Mesothelial cell of epicardium (in vitro differentiated cells): ENCODE measurements at places on chromosomes 11 and 22.

- peak; percentile 61 for DNase-seq
Observed at GRCh38 chr22:33438273-33438672, 380.1 kb upstream of the SYN3 start.

- DNase-seq, result no peak
Observed at GRCh38 chr22:37163575-37164504, 14.1 kb upstream of the IL2RB start.

DNA sequence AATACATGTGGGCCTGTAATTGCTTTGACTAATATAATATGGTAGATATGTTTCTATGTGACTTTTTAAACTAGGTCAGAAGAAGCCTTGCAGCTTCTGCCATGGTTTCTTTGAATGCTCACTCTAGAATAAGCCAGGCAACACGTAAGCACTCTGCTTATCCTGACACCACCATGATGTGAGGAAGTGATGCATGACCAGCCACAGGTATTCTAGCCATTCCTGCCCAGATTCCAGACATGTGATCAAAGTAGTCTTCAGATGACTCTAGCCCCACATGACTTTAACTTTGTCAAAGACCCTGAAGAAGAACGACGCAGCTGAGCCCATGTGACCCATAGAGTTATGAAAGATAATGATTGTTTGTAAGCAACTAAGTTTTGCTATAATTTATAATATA, 276.1 kb upstream of the NCAM1 start:
- DNase-seq, result no peak

DNA sequence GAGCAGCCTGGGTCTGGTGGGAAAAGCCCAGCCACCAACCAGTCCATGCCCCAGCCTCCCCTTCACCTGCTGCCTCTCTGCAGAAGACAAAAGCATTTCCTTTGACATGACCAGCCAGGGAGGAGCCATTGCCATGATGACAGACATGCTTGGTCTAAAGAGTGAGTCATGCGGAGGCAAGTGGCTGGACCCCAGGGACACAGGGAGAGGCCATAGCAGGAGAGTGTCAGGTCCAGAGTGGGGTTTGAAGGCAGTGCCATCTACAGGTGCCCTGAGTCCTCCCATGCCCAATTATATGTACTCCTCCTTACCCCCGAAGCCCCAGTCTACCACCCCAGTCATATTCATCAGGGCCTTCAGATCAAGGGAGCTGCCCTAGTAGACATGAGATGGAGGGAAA, 67.4 kb downstream of the SCN3B start:
- DNase-seq, result no peak

- no peak for DNase-seq
Observed at GRCh38 chr22:47623066-47623762, 860.8 kb downstream of the TBC1D22A start.

GRCh38 chr11:123052901-123053721, 8.8 kb downstream of the HSPA8 start:
- DNase-seq, result no peak

DNA sequence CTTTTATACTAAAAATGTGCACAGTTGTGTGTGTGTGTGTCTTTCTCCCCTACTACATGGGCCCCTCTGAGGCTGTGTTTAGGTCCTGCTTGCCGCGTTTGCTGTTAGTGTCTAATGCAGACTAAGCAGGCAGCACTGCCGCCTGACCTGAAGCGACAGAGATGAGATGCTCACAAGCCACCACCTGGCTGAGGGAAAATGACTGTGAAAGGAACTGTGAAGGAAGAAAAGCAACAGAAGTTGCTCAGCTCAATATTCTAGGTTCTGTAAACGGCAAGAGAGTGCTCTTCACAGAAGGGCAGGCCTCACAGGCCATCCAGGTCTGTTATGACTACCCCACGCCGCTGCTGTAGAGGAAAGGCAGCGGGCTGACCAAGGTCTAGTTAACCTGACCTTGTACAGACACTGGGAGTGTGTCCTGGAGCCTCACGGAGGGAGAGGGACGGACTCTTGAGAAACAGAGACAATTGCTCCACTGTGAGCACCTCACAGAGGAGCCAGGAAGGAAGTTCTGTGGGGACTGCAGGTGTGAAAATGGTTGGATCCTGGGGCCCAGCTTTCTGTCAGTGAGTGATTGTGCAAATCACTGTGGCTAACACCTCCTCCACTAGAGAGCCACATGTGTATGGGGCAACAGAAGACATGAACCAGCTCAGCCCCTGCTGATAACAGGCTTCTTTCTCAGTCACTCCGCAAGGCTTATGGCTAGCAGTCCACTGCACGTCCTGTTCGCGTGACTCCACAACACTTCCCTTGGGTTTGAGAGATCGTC, 31.3 kb upstream of the YPEL1 start:
- DNase-seq, result no peak

- no peak for DNase-seq
Observed at GRCh38 chr11:121385688-121386087, 66.4 kb upstream of the SORL1 start.

GRCh38 chr22:45527456-45527855, 24.8 kb downstream of the FBLN1 start:
- DNase-seq, result no peak

- DNase-seq, result no peak
Observed at GRCh38 chr11:23423104-23423503, 562.8 kb upstream of the CCDC179 start.

- no peak for DNase-seq
Observed at GRCh38 chr11:67054836-67055523, 1.7 kb upstream of the RHOD start.

DNA sequence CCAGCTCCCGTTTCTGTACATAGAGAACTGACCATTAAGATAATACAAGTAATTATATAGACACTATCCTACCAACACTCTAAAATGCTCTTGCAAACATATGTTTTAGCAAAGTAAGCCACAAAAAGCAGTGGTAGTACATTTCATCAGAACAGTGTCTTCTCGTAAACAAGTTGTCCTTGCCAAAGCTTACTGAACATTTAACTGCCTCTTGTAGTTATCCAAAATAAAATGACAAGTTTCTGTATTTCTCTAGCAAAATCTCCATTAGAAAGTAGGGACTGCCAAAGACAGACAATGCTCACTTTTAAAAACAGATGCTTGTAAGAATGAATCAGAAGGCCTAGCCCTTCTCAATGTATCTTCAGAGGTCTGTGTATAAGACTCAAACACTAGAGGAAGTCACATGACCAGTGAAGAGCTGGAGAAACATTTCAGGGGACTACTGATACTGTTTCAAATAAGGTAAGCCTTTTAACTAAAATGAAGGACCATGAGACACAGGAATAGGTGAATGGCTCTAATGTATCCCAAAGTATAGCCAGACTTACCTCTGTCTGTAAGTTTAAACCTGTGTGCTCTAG, 7.8 kb upstream of the ZC3H12C start:
- no peak for DNase-seq

DNA sequence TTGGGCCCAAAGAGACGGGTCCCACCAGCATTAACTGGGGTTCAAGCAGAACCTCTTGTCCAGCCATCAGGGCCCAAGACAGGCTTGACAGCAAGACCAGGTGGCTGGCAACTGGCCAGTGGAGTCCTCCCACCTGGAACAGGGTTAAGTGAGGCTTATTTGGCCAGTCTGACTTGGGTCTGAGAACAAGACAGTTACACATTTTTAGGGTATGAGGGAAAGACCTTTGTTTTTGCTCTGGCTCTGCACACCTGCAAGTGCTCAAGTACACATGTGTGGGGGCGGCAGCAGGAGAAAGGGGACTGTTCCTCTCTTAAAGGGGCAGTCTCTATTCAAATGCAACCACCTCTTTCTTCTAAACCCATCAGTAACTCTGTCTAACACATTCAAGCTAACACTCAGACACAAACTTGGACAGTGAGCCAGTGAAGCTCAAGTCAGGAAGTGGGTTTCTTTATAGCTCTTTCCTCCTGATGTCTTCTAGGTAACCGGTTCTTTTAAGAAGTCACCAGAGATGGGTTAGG, 116.2 kb downstream of the ETS1 start:
- DNase-seq, result no peak

- DNase-seq, result no peak
Observed at GRCh38 chr22:49827853-49828598, at the start of gene BRD1. Gene BRD1 (minus strand): TSS chr22:49827873. CDS start chr22:49824317, 3,556 bp downstream.

GRCh38 chr22:45897736-45898135, 79.2 kb downstream of the WNT7B start:
- no peak for DNase-seq

DNA sequence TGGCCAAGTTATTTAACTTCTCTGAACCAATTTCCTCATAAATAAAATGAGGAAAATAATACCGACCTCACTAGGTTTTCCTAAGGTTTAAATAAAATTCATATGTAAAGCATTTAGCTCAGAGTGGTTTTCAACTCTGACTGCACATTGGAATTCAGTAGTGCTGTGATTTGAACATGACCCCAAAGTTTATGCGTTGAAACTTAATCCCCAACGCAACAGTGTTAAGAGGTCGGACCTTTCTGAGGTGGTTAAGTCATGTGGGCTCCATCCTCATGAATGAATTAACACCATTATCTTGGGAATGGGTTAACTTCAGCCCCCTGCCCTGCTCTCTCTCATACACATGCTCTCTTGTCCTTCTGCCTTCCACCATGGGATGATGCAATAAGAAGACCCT, 322.2 kb downstream of the AASDHPPT start:
- DNase-seq, result no peak

- no peak for DNase-seq
Observed at GRCh38 chr11:23257556-23257955, 397.3 kb upstream of the CCDC179 start.

DNA sequence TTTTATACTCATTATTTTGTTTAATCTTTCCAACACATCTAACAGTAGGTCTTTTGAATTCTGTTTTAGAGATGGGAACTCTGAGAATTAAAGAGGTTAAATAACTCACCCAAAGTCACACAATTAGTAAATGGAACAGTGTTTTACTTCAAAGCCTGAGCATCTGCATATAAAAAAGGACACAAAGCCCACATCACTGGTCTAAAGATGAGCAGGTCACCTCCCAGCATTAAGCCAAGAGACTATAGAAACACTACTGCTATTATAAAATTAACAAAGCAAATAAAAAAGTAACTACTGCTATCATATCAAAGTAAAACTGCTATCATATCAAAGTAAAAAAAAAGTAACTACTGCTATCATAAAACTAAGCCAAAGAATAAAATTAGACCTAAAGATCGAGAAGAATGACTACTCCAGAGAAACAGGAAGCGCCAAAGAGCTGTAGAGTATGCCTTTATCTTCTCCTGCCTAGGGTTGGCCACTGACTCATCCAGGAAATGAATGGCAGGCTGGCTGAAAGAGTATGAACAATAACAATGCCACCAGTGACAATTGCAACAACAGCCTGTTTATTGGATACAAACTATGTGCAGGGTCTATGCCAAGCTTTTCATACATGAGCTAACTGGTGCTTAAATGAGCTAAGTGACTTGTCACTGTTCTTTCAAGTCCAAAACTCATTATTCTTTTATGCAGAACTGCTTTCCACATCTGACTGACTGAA, 1153.0 kb upstream of the TENM4 start:
- DNase-seq, result no peak

GRCh38 chr22:42432818-42433217, 615 bp upstream of the NFAM1 start:
- no peak for DNase-seq

GRCh38 chr22:31683181-31684105, 21.4 kb upstream of the PISD start:
- DNase-seq, result no peak

DNA sequence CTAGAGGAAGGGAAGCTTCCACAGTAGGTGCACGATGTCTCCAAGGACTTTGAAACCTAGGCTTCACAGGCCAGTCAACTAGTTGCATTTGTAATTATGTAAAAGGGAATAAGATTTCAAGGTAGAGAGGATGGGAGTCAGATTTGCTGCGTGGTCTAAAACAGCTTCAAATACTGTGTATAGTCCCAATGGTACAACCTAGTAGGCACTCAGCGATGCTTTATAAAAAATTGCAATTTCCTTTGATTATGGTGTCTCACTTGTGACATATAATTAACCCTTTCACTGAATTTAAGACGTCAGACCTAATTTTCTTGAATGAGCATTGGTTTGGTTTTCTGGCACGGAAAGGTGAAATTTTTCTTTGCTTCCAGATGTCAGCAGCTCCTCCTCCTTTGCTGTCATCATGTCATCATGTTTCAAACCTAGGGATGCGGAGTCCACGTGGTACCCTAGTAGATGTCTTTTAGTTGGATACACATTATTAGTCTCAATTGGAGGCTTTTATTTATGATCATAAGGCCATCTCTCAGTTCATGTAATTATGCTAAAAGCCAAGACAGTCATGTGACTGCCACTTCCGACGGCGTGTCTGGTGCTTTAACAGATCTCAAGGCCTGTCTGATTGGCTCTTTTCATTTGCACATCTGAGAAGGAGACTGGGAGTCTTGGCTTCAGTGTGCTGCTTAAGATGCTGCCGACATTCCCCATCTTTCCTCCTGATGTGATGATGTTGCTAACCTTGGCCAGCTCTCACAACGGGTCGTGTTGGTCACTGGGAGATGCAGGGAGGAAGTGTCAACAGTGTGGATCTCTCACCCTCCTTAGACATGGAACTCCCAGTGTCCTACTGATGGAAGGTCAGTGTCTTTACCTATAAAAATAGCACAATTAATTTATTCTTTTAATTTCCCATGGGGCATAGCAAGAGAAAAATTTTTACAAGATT, 134.0 kb downstream of the HIPK3 start:
- DNase-seq, result no peak

GRCh38 chr11:3622521-3622920, 19.3 kb downstream of the ART5 start:
- no peak for DNase-seq

DNA sequence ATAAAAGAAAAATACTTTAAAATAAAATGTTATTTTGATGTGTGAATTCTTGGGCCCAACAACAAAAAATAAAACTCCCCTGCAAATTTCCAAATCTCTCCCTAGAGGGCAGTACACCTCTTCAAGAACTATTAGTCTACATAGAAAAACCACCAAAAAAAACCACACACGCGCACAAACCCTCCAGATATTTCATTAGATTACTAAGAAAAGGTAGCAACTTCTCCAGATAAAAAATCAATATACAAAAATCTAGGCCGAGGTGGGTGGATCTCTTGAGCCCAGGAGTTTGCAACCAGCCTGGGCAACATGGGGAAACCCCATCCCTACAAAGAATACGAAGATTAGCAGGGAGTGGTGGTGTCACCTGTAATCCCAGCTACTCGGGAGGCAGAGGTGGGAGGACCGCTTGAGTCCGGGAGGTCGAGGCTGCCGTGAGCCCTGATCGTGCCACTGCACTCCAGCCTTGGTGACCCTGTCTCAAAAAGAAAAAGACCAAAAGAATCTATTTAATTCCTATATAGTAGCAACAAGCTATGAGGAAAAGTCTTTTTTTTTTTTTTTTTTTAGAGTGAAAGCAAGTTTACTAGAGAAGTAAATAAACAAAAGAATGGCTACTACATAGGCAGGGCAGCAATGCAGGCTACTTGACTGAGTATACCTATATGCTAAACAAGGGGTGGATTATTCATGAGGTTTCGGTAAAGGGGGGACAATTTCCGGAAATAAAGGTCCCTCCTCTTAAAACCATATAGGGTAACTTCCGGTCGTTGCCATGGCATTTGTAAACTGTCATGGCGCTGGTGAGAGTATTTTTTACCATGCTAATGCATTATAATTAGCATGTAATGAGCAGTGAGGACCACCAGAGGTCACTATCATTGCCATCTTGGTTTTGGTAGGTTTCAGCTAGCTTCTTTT, 13.1 kb downstream of the B3GNT6 start:
- no peak for DNase-seq

GRCh38 chr11:16177688-16178087, 178.7 kb downstream of the SOX6 start:
- DNase-seq, result no peak

GRCh38 chr11:88657076-88657738, 319.7 kb upstream of the CTSC start:
- no peak for DNase-seq
